ENCODE measurements at places on chromosomes 7 and 10. TPM values are rescaled to one million over a fixed set of nuclear protein-coding genes. Genes with fewer than 3 reads are reported as not detected.

DNA sequence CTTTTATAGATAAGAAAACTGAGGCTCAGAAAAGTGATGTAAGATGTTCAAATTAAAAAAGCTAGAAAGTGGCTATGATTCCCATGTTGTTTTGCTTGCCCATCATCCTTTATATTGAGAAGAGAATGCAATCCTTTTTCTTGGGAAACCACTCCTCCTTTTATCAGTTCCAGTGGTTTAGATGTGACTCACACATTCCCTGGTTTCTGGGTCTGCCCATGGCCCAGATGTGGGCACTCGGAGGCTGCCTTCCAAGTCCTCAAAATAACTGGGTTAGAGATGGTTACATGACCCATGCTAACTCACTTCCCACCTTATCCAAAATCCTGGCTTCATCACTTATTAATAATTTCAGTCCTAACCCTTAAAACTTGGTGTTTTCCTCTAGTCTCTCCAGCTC lies 550.0 kb downstream of the MDFIC start:
- H3K36me3 ChIP-seq, result no peaks in the 10 kb centered on the region
- no peak overlapping the region for H3K4me3 ChIP-seq
- H3K27ac ChIP-seq, result no peak overlapping the region

DNA sequence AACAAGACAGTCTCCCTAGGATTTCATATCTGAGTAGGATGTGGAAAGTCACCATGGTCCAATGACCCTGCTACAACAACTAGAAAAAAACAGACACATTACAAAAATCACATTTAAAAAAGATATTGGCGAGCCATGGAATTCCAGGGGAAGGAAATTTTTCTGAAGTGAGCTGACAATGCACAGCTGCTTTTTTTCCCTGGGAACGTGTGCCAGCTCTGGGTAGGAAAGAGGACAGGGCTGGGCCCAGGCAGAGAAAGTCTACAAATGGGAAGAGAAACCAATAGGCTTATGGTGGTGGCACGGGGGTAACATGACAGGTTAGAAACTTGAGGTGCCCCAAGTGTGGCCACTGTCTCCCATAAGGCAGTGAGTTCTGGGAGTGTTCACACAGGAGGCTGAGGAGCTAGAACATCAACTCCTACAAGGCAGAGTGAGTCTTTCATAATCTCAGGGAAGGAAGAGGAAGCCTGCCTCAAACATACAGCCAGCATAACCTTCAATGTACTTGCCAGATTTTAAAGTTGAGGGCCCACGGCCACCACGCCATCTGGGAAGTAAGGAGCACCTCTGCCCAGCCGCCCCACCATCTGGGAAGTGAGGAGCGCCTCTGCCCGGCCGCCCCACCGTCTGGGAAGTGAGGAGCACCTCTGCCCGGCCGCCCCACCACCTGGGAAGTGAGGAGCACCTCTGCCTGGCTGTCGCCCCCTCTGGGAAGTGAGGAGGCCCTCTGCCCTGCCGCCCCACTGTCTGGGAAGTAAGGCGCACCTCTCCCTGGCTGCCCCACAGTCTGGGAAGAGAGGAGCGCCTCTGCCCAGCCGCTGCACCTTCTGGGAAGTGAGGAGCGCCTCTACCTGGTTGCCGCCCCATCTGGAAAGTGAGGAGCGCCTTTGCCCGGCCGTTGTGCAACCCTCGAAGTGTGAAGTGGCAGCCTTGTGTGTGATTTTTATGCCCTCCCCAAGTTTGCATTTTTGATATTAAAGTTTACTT lies 5.9 kb downstream of the FBXL13 start:
- no peak overlapping the region for H3K27ac ChIP-seq
- no peaks in the 10 kb centered on the region for H3K36me3 ChIP-seq
- no peak overlapping the region for H3K4me3 ChIP-seq
- no peak for DNase-seq

- no peak overlapping the region for H3K27ac ChIP-seq
- DNase-seq, result no peak
- peaks cover 71% of the 10 kb centered on the region for H3K36me3 ChIP-seq
- H3K27me3 ChIP-seq, result no peaks in the 10 kb centered on the region
- H3K4me3 ChIP-seq, result no peak overlapping the region
- peaks cover 12% of the 10 kb centered on the region for H3K4me1 ChIP-seq
Observed at GRCh38 chr7:73449422-73449821, 15.8 kb downstream of the FZD9 start.

DNA sequence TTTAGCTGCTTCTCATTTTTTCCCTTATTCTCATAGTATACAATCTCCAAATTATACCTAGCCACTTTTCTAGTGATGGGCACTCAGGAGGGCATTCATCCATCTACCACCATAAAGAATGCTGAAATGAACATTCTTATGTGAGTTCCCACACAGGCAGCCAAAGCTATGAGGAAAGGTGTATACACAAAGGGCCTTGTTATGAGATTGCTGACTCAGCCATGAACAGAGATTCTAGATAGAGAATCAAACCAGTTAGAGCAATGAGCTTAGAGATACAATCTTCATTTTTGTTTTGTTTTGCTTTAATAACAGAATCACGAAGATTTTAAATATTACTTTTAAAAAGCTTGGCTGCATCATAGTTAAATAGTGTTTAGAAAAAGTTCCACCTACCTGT lies 54.8 kb upstream of the TNKS2 start:
- no peak for DNase-seq
- H3K4me3 ChIP-seq, result no peak overlapping the region
- peaks cover 49% of the 10 kb centered on the region for H3K27me3 ChIP-seq
- H3K36me3 ChIP-seq, result no peaks in the 10 kb centered on the region

DNA sequence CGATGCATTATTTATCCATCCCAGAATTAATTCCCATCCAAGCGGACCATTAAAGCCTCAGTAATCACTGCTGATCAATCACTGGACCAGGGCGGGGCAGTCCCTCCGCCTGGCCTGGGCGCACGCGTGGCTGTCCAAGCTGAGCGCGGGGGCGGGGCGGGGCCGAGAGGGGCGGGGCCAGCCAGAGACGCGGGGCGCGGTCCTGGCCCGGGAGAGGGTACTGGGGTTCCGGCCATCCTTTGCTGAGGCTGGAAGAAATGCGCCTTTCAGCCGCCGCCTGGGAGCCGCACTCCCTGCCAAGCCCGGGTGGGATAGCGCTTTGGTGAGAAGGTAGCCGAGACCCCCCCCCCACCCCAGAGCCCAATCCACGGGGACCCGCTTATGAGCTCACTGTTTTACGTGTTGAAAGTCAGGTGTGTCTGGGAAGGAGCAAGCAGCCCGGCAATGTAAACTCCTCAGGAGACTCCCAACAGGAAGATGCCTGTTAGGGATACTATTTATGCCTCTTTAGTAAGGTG lies at the start of gene ARHGAP22:
TSS of gene ARHGAP22 (minus strand) at position 83 of the 518 bp plus-strand sequence. CDS start 277 bp downstream, outside the sequence.
- no peaks in the 10 kb centered on the region for H3K36me3 ChIP-seq
- no peaks in the 10 kb centered on the region for H3K4me1 ChIP-seq
- DNase-seq, result no peak

DNA sequence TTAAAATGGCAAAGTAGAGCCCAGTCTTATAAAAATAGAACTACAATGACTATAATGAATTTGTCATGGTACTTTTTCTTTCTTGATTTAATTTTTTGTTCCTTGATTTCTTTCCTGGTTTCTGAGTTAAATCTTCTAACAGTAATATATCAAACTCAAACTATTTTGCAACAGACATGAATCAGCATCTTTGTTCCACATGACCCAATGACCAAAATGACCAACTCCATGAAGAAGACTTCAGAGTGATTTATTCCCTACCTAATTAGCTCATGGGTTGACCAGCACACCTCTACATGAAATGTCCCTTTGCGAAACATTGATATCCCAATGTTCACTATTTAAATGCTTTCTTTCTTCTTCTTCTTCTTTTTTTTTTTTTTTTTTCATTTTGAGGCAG lies 30.9 kb downstream of the NMT2 start:
- DNase-seq, result no peak
- no peak overlapping the region for H3K27ac ChIP-seq
- H3K27me3 ChIP-seq, result no peaks in the 10 kb centered on the region
- H3K4me1 ChIP-seq, result peaks cover 16% of the 10 kb centered on the region

- no peak overlapping the region for H3K4me3 ChIP-seq
- peak; percentile 36 for DNase-seq
- peaks cover 44% of the 10 kb centered on the region for H3K27me3 ChIP-seq
- H3K4me1 ChIP-seq, result no peaks in the 10 kb centered on the region
- H3K27ac ChIP-seq, result no peak overlapping the region
- H3K36me3 ChIP-seq, result no peaks in the 10 kb centered on the region
Observed at GRCh38 chr7:38632411-38632810, 1.2 kb upstream of the AMPH start.

DNA sequence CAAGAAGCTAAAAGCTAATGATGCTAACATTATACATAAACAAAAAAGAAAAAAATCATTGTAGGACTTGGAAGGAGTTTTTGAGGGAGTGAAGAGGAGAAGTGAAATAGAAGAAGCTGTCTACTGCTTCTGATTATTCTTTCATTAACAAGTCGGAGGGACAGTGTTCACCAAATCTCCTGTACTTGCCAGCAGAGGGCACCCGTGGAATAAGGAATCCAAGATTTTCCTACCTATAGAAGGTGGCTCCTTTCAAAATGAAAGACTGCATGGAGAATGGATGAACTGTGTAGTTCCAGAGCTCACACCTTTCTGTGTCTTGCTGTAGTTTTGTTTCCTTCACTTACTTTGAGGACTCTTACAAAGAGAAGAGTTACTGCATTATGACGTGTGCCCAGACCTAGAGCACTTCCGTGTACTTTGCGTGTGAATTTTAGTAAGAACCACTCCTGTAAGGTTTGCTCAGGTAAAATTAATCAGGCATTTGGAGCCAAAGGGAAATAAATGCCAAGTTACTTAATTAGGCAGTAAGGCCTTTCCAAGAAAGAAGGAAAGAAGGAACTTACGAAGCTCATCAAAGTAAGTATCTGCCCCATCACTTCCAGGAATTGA lies 145.1 kb downstream of the SEMA3D start:
- H3K4me3 ChIP-seq, result no peak overlapping the region
- no peaks in the 10 kb centered on the region for H3K4me1 ChIP-seq
- no peaks in the 10 kb centered on the region for H3K36me3 ChIP-seq
- H3K27me3 ChIP-seq, result no peaks in the 10 kb centered on the region

- peaks cover 15% of the 10 kb centered on the region for H3K4me1 ChIP-seq
- no peaks in the 10 kb centered on the region for H3K36me3 ChIP-seq
- H3K27me3 ChIP-seq, result peaks cover 3% of the 10 kb centered on the region
- DNase-seq, result peak; percentile 61
- no peak overlapping the region for H3K4me3 ChIP-seq
Observed at GRCh38 chr10:127880557-127880956, 12.2 kb downstream of the CLRN3 start.

DNA sequence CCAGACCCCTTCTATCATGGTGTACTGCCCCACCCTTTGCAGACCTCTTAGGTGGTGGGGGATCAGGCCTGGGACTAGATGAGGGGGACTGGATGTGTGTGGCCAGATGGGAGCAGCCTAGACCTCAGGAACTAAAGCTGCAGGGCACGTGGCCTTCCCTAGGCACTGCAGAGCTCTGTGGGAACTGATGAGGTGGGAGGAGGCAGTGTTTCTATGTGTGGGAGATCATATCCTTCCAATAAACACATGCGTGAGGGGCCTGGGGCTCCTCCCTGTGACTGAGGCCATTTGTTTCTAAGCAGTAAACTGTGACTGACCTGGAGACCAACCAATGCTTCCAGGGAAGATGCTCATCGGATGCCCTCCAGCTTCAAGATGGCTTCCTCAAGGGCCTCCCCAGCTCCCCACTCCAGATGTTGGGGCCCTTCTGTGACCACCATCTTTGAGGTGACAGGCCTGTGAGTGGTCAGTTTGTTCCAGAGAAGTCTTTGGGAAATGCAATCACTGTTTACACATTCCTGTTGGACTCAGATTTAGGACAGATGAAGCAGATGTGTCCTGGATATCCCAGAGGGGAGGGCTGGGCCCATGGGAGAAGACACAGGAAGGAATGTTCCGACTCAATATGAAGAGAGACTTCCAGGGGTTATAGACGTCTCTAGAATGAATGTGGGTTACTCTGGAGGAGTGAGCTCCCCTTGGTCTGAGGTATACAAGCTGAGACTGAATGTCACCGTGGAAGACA lies 23.6 kb upstream of the ZCCHC24 start:
- DNase-seq, result no peak
- H3K36me3 ChIP-seq, result no peaks in the 10 kb centered on the region
- H3K27me3 ChIP-seq, result peaks cover 20% of the 10 kb centered on the region

Gene CYTH3
- total RNA-seq, result 0.65 TPM

Gene SEC24C
- total RNA-seq, result 106 TPM

Data from activated CD4-positive, alpha-beta T cell treated with anti-CD3 and anti-CD28 coated beads, Interleukin-2, amount 10 ng/mL, durations not matched to agents 24 days and 14 days (primary cell).